Activated CD4-positive, alpha-beta T cell treated with anti-CD3 and anti-CD28 coated beads, Interleukin-2, Interleukin-4, amounts not matched to agents 100 ng/mL and 50 ng/mL, durations not matched to agents 16 hours and 8 hours (primary cell): ENCODE measurements at places on chromosomes 11 and 22.

DNA sequence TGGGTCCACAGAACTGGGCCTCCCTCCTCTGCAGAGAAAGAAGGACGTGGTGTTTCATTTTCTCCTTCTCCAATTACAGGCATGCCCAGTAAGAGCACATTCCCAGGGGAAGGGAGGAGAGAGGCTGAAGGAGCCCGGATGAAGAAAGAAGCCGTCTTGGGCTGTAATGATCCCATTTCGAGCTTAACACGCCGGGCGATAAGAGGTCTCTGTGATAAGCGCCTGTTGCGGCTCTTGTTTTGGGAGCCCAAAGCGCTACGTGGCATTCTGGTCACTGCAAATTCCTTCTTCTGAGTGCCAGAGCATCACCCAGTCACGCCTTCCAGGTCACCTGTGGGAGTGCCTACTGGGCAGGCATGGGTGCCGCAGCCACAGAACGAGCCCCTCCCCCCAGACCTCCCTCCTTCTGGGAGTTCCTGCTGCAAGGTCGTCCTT lies 57.5 kb downstream of the ANO1 start:
- DNase-seq = no peak

GRCh38 chr22:43389227-43389836 lies 22.5 kb upstream of the MPPED1 start:
- DNase-seq = no peak

- no peak for DNase-seq
Observed at GRCh38 chr11:128416976-128417375, 170.4 kb downstream of the ETS1 start.

DNA sequence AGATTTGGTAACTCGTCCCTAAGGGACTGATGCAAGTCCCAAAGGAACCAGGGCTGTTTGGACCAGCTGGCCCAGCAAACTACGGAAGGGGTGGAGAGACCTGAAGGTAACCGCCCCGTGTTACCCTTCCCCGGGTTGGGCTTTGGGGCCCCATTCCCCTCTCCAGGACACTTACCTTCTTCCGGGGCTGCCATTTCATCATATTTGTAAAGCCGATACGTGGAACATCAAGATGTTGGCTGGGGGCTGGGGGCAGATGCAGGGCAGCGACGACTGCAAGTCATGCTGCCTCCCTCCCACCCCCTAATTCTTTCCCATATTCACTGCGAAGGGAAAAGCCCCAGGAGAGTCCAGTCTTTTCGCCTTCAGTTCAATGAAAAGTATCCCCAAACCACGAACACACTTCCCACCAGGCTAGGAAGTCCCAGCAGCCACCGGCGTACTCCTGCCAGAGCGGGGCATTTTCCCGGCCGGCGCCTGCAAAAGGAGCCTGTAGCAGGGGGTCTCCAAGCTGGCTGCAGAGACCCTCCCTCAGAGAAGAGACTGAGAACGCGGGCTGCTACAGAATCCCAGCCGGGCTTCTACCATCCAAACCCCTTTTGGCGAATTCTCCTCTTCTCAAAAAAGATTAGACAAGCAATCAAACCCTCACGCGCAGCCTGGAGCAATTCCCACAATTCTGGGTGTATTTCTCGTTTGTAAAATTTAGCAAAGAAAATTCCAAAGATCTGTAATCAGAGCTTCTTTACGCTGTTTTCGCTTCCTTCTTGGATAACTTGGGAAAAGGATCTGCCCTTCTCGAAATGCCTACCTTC lies 236.7 kb downstream of the TTC28 start:
- peak; percentile 15 for DNase-seq

- DNase-seq = no peak
Observed at GRCh38 chr11:76524461-76524860, 79.6 kb downstream of the EMSY start.

- no peak for DNase-seq
Observed at GRCh38 chr11:126581871-126582648, 226.6 kb downstream of the ST3GAL4 start.

GRCh38 chr11:20042045-20042639 lies 118.1 kb downstream of the DBX1 start:
- no peak for DNase-seq

GRCh38 chr11:118200497-118200896 lies 24.1 kb upstream of the SCN2B start:
- DNase-seq = no peak

- no peak for DNase-seq
Observed at GRCh38 chr22:22733881-22734373, 89.5 kb downstream of the GGTLC2 start.

- DNase-seq = peak; percentile 68
Observed at GRCh38 chr11:61776561-61777075, 15.8 kb downstream of the TMEM258 start.

- DNase-seq = no peak
Observed at GRCh38 chr11:15851051-15851498, 505.3 kb downstream of the SOX6 start.

DNA sequence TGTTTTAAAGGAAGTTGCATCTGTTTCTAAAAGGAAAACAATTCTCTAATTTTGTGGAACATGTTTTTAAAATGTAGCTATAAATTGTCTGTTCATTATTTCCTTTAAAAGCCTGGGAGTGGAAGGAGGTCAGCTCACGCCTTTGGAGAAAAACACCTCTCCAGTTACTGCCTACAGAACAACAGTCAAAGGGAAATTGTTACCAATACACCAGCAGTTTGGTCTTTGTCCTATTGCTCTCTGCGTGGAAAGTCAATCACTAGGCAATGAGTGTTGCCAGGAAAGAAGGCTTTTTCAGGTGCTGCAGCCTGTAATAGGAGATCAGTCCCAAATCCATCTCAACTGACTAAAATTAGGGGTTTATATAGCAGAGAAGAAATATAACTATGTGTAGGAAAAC lies 22.2 kb downstream of the SVIP start:
- no peak for DNase-seq

DNA sequence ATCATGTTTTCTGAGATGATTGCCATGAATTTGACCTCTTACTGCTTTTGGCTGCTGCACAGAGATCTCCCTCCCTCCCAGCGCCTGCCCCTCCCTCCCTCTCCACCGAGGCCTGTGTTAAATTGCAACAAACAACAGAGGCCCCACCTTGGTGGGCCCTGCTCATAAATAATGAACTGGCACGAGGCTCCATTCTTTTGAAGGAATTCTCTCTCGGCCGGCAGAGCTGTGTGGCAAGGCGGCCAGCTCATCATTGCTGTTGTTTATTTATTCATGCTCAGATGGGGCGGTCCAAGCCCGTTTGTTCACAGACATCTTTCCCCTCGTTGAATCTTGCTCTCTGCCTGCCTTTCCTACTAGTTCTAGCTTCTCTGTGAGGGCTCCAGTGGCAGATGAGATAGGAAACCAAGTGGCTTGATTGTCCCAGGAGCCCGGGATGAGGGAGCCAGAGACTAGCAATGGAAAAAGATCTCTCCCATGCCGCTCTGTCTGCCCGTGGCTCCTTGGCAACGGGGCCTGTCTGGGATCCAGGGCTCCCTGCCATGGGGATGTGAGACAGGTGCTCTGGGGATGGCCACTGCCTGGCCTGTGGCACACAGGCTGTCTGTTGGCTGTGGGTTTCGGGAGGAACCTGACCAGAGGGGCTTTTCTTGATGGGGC lies 192.6 kb downstream of the DSCAML1 start:
- no peak for DNase-seq

- DNase-seq = no peak
Observed at GRCh38 chr11:95999711-96000406, 76.0 kb upstream of the MTMR2 start.

DNA sequence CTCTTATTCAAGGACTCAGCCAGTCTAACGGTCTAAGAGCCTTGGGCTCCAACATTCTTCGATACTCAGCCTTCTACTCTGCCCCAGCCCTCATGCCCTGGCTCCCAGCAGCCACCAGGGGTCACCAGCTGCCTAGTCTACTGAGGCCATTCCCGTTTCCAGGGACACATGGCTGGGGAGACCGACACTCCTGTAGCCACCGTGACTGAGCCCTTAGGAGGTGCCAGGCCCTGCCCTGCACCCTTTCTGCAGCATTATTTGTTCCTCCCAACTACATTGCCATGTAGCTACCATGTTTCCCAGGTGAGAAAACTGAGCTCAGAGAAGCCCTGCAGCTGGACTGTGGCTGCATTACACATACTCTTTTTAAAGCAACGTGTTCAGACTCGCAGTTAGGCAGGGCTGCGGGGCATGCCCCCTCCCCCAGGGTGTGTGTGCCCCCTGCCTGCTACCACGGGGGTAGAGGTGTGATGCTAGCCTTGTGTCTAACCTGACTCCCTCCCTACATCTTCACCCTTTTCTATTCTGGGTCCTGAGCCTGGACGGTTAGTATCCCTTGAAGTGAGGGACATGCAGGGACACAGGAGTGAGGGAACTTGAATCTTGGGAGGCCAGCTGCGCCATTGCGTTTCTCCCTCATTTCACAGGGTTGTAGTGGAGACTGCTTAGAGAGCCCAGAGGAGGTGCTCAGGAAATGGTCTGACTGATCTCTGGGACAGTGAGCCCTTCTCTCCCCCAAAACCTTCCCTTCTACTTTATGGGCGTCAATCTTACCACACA lies 17.5 kb downstream of the ATG16L2 start:
- peak; percentile 23 for DNase-seq

DNA sequence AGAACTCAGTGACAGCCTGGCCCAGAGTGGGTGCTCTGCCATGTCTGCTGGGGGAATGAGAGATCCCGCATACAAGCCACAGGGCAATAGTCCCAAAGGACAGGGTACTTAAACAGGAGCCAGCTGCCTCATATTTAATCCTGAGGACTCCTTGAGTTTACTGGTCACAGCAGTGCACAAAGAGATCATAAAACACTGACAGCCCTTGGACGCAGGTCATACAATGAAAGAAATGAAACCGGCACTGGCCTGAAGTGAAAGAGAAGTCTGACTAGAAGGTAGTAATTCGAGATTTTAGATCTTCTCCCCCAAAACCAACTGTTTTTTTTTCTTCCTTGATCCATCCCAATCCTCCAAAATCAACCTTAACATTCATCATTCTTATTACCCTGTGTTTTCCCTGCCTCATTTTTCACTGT lies 299.8 kb upstream of the SYN3 start:
- DNase-seq = no peak

GRCh38 chr11:1785749-1786413 lies 22.2 kb upstream of the CTSD start:
- DNase-seq = no peak

DNA sequence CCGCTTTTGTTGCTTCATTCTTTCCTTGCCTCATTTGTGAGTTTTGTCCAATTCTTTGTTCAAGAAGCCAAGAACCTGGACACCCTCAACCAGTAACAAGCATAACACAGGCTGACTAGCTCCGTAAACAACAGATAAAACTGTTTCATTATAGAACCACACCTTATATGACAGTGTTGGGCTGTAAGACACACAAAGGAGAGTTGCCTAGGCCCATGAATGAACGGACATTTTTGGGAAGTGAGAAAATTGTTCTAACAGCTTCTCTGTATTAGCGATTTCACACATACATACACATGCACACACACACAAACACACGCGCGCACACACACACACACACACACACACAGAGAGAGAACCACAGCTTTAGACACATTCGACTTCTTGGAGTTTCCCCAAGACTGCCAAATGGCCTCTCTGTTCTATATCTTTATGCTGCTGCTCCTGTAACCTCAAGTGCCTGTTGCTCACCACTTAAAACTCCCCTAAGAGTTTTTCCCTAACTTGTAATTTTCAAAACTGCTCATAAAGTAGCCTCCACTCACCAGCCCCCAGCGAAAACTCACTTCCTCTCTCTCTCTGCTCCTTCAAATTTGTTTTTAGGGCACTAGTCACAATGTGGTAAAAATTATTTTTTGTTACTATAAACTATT lies 35.9 kb downstream of the CTSC start:
- peak; percentile 19 for DNase-seq

GRCh38 chr22:23155831-23156230 lies 10.6 kb downstream of the RAB36 start:
- DNase-seq = no peak

GRCh38 chr11:108170184-108170583 lies 48.8 kb downstream of the ACAT1 start:
- DNase-seq = peak; percentile 44

GRCh38 chr11:71169313-71169712 lies 83.1 kb downstream of the SHANK2 start:
- no peak for DNase-seq

GRCh38 chr11:76376746-76377558 lies 4.0 kb downstream of the THAP12 start:
- peak; percentile 44 for DNase-seq

GRCh38 chr11:19693146-19693545 lies 19.5 kb upstream of the NAV2 start:
- DNase-seq = no peak

GRCh38 chr11:28835317-28835716 lies 727.1 kb downstream of the METTL15 start:
- DNase-seq = no peak

DNA sequence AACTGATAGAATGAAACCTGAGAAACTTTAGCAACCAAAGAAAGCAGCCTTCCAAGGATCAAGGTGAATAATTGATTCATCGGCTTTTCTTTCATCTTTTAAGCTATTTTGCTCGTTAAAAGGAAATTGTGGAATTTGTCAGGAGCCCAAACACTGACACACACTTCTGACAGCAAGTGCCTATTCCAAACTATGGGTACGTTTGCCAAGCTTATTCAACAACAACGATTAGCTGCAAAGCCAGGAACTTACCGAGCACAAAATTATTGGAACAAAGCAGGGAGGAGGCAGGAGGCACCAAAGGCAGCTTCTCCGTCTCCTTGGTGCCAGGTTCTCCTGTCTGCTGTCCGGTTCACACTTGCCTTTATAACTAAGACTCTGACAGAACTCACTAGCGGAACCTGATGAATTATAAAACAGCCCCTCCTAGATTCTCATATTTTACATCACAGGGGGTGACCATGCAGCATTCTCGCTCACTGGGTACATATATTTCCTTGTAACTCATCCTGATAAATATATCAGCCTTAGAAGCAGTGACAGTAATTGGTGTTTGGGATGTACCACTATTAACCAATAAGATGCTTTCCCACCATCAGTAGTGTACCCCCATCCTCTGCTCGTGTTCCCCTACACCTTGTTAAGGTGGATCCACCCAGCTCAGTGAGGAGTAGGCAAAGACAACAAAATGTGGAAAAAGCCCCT lies 395.9 kb upstream of the CCDC90B start:
- no peak for DNase-seq

- no peak for DNase-seq
Observed at GRCh38 chr11:106172386-106172991, 95.0 kb downstream of the AASDHPPT start.

DNA sequence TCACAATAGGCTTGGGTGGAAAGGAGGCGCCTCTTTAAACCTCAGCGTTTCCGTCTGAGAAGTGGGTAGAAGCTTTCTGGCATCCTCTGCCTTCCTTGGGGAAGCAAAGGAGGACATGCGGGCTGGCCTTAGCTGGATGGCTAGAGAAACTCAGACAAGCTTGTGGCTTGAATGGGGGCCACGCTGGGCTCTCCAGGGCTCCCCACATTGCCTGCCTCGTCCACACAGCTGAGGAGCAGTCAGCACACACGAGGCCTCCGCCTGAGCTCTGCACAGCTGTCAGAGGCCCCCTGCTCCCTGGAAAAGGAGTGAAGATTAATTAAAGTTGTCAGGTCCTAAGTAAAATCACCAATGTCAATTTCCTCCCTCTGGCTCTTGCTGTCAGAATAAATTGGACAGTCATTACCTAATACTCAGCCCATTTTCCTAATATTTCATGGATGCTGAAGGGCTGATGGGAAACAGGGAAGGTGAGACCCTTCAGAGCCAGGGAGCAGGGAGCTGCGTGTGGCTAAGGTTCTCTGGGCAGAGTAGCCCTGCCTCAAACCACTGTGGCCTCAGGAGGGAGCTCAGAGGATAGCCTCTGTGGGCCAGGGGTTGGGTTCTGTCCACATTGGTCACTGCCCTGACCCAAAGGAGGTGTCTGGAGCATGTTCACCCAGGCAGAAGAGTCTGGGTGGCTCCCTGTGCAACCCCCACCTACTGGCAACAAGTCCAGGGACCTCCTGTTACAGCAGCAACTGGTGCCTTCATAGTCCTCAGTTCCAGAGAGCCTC lies 118.3 kb upstream of the CD82 start:
- DNase-seq = no peak
